ENCODE measurements at places on chromosomes 12 and 14. TPM values are rescaled to one million over a fixed set of nuclear protein-coding genes. Genes with fewer than 3 reads are reported as not detected.

SLC6A12 gene
- not detected for polyA plus RNA-seq

GPR137C gene
- not detected for polyA plus RNA-seq

BIN2 gene
- 266 TPM for polyA plus RNA-seq

MMP17 gene
- not detected for polyA plus RNA-seq

FOXM1 gene
- polyA plus RNA-seq: 0.19 TPM

TMEM229B gene
- 27.5 TPM for polyA plus RNA-seq

SIX6 gene
- not detected for polyA plus RNA-seq

SCN8A gene
- polyA plus RNA-seq: 0.07 TPM

- DNase-seq: no peak
Observed at GRCh38 chr12:86256163-86256562, at the start of gene MGAT4C. TSS of gene MGAT4C (minus strand) at chr12:86256391.

GRCh38 chr12:52949413-52950331 lies 754 bp downstream of the KRT18 start:
- no peak for DNase-seq

DNA sequence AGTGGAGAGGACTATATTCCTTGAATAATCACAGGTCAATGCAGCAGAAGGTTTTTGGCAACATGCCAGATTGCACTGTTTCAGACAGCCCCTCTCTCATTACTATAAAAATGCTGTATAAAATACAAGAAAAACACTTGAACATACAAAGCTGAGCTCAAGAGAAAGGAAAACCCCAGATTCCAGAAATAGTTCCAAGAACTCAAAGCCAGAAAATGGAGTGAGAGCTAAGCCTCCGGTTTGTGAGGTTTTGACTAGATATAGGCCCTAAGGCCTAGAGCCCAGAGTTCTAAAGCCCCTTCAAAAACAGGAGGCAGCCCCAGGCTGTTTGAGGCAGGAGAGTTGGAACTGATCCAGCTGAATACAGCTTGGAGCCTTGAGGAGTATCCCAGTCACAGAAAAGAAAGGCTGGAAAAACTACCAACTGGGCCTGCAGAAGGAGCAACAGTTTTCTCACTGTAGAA lies 29.4 kb upstream of the ACTN1 start:
- DNase-seq: no peak

DNA sequence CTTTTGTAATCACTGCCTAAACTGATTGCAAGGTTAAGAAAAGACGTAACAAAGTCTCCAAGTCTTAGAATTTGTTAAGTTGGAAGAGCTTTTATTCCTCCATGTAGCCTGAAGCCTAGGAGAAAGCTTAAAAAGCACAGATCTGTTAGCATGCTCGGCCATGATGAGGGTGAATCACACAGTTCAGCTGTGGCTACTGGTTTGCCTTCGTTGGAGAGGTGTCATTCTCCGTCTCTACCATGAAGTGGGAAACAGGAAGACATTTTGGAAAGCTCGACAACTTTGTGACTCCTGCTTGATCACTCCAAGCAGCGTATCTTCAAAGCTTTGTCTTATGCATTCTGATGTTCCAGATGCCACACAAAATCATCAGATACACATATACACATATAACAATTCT lies 27.1 kb downstream of the DCP1B start:
- DNase-seq: no peak

DNA sequence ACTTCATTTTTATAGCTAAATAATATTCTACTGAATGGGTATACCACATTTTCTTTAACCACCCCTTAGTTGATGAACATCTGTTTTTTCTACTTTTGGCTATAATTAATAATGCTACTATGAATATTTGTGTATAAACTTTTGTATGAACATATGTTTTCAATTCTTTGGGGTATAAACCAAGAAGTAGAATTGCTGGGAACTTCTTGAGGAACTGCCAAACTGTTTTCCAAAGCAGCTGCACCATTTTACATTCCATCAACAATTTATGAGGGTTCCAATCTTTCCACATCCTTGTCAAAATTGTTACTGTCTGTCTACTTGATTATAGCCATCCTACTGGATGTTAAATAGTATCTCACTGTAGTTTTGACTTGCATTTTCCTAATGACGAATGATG lies 221.8 kb downstream of the PRKD1 start:
- no peak for DNase-seq

GRCh38 chr14:88181072-88181471 lies 142.0 kb downstream of the KCNK10 start:
- DNase-seq: no peak

DNA sequence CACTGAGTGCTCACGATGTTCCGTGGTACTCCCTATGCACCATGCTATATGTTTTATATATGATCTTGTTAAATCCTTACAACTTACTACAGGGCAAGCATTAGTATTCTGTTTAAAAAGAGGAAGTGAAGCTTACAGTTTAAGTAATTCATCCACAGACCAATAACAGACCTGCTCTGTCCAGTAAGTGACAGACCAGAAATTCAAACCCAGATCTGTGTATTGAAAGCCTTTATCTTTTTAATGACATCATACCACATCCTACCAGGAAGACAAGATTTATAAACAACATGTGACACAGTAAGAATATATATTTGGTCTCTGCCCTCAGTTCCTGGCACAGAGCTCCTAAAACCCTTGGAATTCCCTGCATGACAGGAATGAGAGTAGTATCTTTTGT lies 206.5 kb downstream of the STXBP6 start:
- no peak for DNase-seq

- DNase-seq: no peak
Observed at GRCh38 chr14:73740618-73741326, 26.6 kb upstream of the PNMA1 start.

DNA sequence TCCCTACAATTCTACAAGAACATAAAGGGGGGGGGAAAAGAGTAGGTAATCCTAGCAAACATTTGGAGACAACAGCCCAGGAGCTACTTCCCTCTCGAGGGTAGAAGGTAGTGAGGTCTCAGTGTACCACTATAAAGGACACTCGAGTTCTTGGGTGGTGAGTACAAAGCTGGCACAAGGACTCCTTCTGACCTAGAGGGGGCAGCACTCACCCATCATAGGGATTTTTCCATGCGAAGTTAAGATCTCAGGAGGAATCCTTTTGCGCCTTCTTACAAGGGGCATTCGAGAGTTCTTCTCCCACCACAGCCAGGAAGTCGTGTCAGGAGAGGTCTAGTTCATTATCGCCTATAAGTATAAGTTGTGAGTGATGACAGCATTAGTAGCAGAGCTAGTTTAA lies 200.2 kb upstream of the RBM19 start:
- DNase-seq: no peak

- DNase-seq: no peak
Observed at GRCh38 chr14:59320763-59321625, 132.5 kb downstream of the DAAM1 start.

- no peak for DNase-seq
Observed at GRCh38 chr12:64699504-64700115, 59.6 kb downstream of the GNS start.

DNA sequence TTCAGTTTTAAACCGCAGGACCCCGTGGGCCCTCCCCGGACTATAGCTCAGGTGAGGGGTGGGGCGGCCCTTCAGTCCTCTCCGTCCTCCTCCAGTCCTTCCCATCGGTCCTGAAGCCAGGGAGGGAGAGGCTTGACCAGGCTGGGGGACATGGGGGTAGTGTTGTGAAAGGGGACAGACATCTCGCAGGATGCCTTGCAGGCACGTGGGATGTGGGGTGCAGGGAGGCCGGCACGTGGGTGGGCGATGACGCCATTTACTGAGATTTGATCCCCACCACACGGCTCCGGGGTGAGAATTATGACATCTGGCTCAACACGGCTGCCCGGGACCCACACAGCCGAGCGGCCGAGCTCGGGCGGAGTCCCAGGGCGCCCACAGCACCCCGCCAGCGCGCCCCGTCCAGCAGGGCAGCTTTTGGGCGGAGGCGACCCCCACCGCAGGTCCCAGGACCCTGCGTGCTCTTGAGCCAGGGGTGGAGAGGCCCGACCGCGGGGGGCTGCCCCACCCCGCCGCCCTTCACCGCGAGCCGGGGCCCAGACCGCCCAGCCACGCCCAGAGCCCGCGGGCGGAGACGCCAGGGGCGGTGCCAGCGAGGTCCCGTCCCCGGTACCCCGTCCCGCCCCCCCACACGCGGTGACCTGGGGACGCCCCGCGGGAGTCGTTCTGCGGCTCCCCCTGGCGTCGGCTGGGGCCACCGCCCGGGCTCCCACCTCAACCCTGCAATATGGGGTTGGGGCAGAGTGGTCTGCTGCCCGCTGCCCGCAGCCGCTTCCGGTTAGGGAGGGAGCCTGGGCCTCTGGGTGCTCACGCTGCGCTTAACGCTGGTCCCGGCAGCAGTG lies 3.3 kb upstream of the EXOC3L4 start:
- peak; percentile 66 for DNase-seq

DNA sequence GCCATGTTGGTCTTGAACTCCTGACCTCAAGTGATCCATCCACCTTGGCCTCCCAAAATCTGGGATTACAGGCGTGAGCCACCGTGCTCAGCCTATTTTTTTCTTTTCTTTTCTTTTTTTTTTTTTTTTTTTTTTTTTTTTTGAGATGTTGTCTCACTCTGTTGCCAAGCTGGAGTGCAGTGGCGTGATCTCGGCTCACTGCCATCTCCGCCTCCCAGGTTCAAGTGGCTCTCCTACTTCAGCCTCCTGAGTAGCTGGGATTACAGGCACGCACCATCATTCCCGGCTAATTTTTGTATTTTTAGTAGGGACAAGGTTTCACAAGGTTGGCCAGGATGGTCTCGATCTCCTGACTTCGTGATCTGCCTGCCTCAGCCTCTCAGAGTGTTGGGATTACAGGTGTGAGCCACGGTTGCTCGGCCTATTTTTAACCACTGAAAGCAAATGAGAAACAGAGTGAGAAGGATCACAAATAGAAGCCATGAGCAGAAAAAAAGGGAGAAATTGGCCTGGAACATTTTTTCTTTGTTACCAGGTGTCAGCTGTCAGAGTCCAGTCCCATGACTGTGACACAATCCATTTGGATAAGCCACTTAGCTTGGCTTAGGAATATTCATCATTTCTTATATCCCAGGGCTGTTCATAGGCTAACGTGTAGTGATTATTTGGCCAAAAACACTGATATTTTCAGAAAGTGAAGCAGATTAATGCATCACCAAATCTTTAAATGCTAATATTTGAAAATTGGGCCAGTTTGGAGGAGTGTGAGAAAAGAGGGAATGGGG lies 7.9 kb upstream of the NFKBIA start:
- DNase-seq: no peak

DNA sequence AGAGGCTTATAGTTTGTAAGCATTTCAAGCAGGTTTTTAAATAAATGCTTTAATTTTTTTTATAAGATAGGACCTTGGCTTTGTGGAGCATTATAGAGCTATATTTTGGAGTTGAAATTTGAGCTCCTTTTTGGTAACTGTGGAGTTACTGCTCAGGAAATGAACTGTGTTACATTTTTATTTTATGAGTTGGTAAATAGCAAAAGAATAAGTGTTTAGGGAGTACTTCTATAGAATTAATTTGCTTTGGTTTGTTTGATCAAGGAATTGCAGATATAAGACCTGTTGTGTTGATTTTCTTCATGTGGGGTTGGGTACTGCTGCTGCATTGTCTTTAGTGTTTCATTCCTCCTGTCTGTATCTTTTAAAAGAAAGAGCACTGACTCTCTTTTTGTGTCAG lies 3.5 kb downstream of the ATP2A2 start:
- no peak for DNase-seq

DNA sequence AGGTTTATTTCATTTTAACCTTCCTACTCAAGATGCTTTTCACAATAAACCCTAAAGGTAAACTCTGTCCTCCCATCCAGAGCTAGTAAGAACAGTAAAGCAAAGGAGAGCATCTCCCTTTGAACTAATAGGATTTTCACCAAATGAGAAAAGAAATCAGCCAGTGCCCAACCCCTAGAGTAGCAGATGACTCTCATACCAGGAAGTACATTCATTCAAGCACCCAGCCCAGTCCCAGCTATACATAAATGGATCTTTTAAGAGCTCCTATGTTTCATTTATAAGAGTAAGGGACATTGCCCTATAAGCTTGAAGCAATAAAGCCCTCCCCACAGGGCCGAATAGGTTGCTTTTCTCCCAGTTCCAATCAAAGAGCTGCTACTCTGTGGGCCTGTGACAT lies 7.6 kb downstream of the BAZ2A start:
- no peak for DNase-seq

DNA sequence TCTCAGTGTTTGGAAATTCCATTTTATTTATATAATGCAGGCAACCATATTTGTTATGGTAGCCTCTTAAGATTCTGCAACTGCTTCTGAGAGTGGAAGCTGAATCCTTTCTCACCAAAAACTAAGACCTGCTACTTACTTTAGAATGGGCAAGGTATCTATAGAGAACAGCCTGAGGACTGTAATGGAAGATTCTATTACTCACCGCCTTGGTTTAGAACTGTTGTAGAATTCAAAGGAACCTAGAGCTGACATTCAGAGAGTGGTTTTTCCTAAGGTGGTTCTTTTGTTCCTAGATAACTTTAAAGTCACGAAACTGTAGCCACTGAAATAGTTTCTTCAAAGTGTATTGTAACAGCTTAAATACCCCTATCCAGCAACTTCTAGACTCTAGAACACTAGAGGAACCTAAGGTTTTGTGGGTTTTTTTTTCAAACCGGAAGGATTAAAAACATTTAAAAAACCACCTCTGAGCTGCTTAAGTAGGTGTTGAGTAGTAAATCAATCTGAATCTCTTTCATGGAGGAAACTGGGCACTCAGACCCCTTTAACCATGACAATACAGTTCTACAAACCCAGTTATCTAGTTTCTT lies 4.2 kb downstream of the TDP1 start:
- DNase-seq: peak; percentile 59

- no peak for DNase-seq
Observed at GRCh38 chr12:59603754-59604153, 7.9 kb downstream of the SLC16A7 start.

- peak; percentile 46 for DNase-seq
Observed at GRCh38 chr14:101721951-101722661, 39.4 kb upstream of the PPP2R5C start.

DNA sequence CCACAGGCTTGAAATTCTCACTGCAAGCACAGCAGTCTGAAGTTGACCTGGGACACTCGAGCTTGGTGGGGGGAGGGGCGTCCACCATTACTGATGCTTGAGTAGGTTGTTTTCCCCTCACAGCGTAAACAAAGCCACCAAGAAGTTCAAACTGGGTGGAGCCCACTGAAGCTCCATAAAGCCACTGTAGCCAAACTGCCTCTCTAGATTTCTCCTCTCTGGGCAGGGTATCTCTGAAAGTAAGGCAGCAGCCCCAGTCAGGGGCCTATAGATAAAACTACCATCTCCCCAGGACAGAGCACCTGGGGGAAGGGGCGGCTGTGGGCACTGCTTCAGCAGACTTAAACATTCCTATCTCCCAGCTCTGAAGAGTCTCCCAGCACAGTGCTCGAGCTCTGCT lies 31.7 kb upstream of the ST8SIA1 start:
- no peak for DNase-seq

- DNase-seq: no peak
Observed at GRCh38 chr14:94356379-94357056, 31.9 kb downstream of the SERPINA1 start.

GRCh38 chr12:28958553-28959195 lies 190.4 kb upstream of the FAR2 start:
- DNase-seq: no peak

- no peak for DNase-seq
Observed at GRCh38 chr14:105793836-105794235, 267.5 kb downstream of the TMEM121 start.

Data from naive thymus-derived CD8-positive, alpha-beta T cell (primary cell).